ENCODE measurements at places on chromosomes 13 and 19. TPM values are rescaled to one million over a fixed set of nuclear protein-coding genes. Genes with fewer than 3 reads are reported as not detected.

KCNRG gene
- total RNA-seq = 1.6 TPM

DNA sequence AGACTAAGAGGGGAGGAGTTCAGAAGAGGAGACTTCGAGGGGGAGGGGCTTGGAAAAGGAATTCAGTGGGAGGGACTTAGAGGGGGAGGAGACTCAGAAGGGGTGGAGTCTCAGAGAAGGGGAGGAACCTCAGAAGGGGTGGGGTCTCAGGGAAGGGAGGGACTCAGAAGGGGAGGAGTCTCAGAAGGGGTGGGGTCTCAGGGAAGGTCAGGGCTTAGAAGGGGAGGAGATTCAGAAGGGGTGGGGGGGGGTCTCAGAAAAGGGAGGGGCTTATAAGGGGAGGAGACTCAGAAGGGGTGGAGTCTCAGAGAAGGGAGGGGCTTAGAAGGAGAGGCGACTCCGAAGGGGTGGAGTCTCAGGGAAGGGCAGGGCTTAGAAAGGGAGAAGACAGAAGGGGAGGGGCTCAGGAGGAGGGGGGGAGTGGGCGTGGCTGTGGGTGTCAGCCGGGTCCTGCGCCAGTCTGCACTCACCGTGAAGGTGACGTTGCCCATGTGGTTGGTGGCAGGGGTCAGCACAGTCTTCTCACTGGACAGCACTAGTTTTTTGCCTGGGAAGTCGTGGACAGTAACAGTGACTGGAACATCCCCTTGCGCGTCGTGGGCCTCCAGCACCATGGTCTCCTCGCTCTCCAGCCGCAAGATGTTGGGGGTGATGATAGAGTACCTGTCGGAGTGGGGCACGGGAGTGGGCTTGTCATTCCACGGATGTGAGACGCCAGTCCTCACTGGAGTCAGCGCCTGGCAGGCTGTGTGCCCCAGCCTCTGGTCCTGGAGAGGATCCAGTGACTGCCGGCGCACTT is 1.5 kb downstream of the C3 start:
- H3K36me3 ChIP-seq = no peaks in the 10 kb centered on the region
- no peaks in the 10 kb centered on the region for H3K27me3 ChIP-seq
- H3K4me3 ChIP-seq = no peak overlapping the region
- no peak overlapping the region for H3K27ac ChIP-seq
- H3K4me1 ChIP-seq = peaks cover 32% of the 10 kb centered on the region
- DNase-seq = peak; percentile 44

GRCh38 chr13:23901365-23901764 is 4.1 kb upstream of the C1QTNF9B start:
- H3K36me3 ChIP-seq = no peaks in the 10 kb centered on the region
- peaks cover 32% of the 10 kb centered on the region for H3K27me3 ChIP-seq
- H3K4me1 ChIP-seq = peaks cover 9% of the 10 kb centered on the region
- H3K4me3 ChIP-seq = no peak overlapping the region

CFD gene
- total RNA-seq = 0.79 TPM

ATCAY gene
- total RNA-seq = not detected

DNA sequence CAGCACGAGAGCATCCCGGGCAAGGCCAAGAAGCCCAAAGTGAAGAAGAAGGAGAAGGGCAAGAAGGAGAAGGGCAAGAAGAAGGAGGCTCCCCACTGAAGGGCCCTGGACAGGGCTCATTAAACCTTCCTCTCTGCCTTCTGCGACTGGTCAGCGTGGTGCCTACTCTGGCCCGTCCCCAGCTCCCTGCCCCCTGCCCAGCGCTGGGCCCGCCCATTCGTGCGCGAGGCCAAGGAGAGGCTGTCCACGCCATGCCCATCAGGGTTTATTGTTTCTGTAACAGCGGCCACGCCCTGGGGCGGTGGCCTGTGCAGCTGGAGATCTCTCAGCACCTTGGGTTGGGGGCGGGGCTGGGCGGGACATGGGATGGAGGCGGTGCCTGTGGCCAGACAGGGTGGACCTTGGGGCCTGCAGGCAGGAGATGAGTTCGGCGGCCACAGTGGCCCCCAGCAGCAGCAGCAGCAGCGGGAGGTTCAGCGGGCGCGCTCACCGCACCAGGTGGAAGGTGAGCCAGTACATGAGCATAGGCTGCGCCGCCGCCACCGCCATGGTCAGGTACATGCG is 897 bp downstream of the C19orf33 start:
- no peaks in the 10 kb centered on the region for H3K4me1 ChIP-seq
- H3K4me3 ChIP-seq = no peak overlapping the region
- H3K36me3 ChIP-seq = peaks cover 17% of the 10 kb centered on the region
- DNase-seq = no peak

GRCh38 chr19:14102756-14103155 is 12.2 kb upstream of the SAMD1 start:
- no peaks in the 10 kb centered on the region for H3K27me3 ChIP-seq
- H3K27ac ChIP-seq = no peak overlapping the region
- no peak overlapping the region for H3K4me3 ChIP-seq
- no peaks in the 10 kb centered on the region for H3K36me3 ChIP-seq
- H3K4me1 ChIP-seq = no peaks in the 10 kb centered on the region

RYR1 gene
- 3.3 TPM for total RNA-seq

ZGLP1 gene
- 6.4 TPM for total RNA-seq

DNA sequence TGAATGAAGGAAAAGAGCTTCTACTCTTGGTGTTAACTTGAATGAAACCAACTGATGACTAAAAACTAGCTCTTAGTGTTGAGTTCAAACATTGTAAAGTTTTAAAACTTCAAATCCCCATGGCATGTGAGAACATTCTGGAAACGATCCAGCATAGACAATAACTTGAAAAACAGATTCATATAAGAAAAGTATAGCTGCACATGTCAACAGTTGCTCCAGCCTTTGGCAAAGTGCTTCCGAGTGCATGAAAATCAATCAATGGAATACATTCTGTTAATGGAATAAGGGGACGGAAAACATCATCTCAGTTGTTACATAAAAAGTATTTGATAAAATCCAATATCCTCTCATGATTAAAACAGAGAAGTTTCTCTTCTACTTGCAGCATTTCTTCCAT is 89.8 kb downstream of the MBNL2 start:
- H3K27me3 ChIP-seq = no peaks in the 10 kb centered on the region
- H3K27ac ChIP-seq = no peak overlapping the region
- H3K4me1 ChIP-seq = no peaks in the 10 kb centered on the region
- H3K4me3 ChIP-seq = no peak overlapping the region
- no peak for DNase-seq
- peaks cover 4% of the 10 kb centered on the region for H3K36me3 ChIP-seq

- DNase-seq = no peak
- no peaks in the 10 kb centered on the region for H3K4me1 ChIP-seq
- no peaks in the 10 kb centered on the region for H3K36me3 ChIP-seq
- no peak overlapping the region for H3K4me3 ChIP-seq
Measured at GRCh38 chr13:111857846-111858560, 208.9 kb upstream of the SOX1 start.

DNA sequence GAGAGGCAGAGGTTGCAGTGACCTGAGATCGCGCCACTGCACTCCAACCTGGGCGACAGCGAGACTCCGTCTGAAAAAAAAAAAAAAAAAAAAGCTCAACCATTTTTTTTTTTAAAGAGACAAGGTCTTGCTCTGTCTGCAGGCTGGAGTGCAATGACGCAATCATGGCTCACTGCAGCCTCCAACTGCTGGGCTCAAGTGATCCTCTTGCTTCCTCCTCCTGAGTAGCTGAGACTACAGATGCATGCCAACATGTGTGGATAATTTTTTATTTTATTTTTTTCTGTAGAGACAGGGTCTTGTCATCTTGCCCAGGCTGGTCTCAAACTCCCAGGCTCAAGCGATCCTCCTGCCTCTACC is 10.3 kb downstream of the EHD2 start:
- DNase-seq = no peak
- H3K4me1 ChIP-seq = no peaks in the 10 kb centered on the region
- H3K27me3 ChIP-seq = peaks cover 9% of the 10 kb centered on the region
- no peaks in the 10 kb centered on the region for H3K36me3 ChIP-seq

DNA sequence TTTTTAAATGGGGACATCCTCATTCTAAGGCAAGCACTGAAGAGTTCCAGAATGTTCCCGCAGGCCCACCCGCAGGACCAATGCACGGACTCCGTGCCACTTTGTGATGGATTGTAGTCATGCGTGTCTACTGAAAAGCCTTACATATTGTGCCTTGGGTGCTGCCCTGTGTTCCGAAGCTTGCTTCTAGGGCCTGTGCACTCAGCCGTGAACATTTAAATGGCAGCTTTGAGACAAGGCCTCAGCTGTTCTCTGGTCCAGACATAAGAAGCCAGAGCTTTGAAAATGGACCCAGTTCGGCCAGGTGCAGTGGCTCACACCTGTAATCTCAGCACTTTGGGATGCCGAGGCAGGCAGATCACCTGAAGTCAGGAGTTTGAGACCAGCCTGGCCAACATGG is 75.3 kb upstream of the CACNA1A start:
- H3K4me1 ChIP-seq = no peaks in the 10 kb centered on the region
- peaks cover 12% of the 10 kb centered on the region for H3K27me3 ChIP-seq
- H3K36me3 ChIP-seq = no peaks in the 10 kb centered on the region
- no peak overlapping the region for H3K4me3 ChIP-seq

GRCh38 chr19:43643326-43643725 is 3.7 kb upstream of the CADM4 start:
- H3K27me3 ChIP-seq = peaks cover 24% of the 10 kb centered on the region
- H3K36me3 ChIP-seq = no peaks in the 10 kb centered on the region
- H3K4me3 ChIP-seq = no peak overlapping the region
- no peak overlapping the region for H3K27ac ChIP-seq
- DNase-seq = no peak
- peaks cover 19% of the 10 kb centered on the region for H3K4me1 ChIP-seq

- no peaks in the 10 kb centered on the region for H3K36me3 ChIP-seq
- no peak for DNase-seq
- no peak overlapping the region for H3K4me3 ChIP-seq
- H3K27ac ChIP-seq = no peak overlapping the region
- no peaks in the 10 kb centered on the region for H3K4me1 ChIP-seq
Measured at GRCh38 chr13:94753327-94753726, 41.0 kb upstream of the SOX21 start.

KCNN1 gene
- not detected for total RNA-seq

CARD8 gene
- 164 TPM for total RNA-seq

DNA sequence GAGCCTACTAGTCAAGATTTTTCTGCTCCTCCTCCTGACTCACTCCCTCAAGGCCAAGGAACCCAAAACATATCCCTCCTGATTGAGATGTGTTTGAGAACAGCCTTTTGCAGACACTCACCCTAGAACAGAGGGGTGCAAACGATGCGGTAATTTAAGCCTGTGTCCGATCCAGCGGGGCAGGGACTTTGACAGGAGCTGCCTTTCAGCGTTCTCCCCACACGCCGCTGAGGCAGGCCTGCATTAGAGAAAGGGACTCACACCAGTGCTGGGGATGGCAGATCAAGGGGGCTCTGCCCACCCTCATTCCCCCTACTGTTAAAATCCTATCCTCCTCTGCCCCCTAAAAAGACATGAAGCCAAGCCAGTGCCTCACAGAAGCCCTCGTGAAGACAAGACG is 70.5 kb downstream of the CCDC70 start:
- H3K27me3 ChIP-seq = no peaks in the 10 kb centered on the region
- H3K36me3 ChIP-seq = no peaks in the 10 kb centered on the region
- no peaks in the 10 kb centered on the region for H3K4me1 ChIP-seq
- DNase-seq = no peak
- no peak overlapping the region for H3K4me3 ChIP-seq

GRCh38 chr13:98174307-98174706 is 2.8 kb downstream of the RNF113B start:
- no peak overlapping the region for H3K4me3 ChIP-seq
- no peaks in the 10 kb centered on the region for H3K36me3 ChIP-seq
- H3K27ac ChIP-seq = no peak overlapping the region
- no peaks in the 10 kb centered on the region for H3K27me3 ChIP-seq

- H3K4me1 ChIP-seq = peaks cover 22% of the 10 kb centered on the region
- H3K4me3 ChIP-seq = no peak overlapping the region
- DNase-seq = peak; percentile 15
Measured at GRCh38 chr13:40681341-40682146, 15.1 kb upstream of the FOXO1 start.

GRCh38 chr13:32284927-32285632 is 30.1 kb downstream of the ZAR1L start:
- no peaks in the 10 kb centered on the region for H3K4me1 ChIP-seq
- no peaks in the 10 kb centered on the region for H3K27me3 ChIP-seq

- H3K27me3 ChIP-seq = no peaks in the 10 kb centered on the region
- DNase-seq = no peak
Measured at GRCh38 chr13:41345165-41345913, 34.3 kb downstream of the NAA16 start.

DNA sequence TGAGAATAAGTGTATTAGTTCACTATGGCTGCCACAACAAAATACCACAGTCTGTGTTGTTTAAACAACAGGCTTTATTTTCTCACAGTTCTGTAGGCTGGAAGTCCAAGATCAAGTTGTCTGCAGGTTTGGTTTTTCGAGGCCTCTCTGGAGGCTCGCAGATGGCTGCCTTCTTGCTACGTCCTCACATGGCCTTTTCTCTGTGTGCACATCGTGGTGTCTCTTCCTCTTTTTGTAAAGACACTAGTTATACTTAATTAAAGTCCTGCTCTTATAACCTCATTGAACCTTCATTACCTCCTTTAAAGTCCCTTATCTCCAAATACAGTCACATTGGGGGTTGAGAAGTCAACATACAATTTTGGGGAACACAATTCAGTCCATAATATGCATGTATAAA is 10.6 kb downstream of the CSNK1A1L start:
- no peak overlapping the region for H3K4me3 ChIP-seq
- no peak for DNase-seq
- H3K36me3 ChIP-seq = no peaks in the 10 kb centered on the region
- H3K27ac ChIP-seq = no peak overlapping the region
- H3K4me1 ChIP-seq = no peaks in the 10 kb centered on the region
- peaks cover 2% of the 10 kb centered on the region for H3K27me3 ChIP-seq

- H3K36me3 ChIP-seq = no peaks in the 10 kb centered on the region
- H3K27me3 ChIP-seq = no peaks in the 10 kb centered on the region
- DNase-seq = peak; percentile 14
Measured at GRCh38 chr13:24625870-24626849, 54.0 kb upstream of the ATP12A start.

IZUMO2 gene
- total RNA-seq = not detected

- H3K36me3 ChIP-seq = peaks cover 53% of the 10 kb centered on the region
- peaks cover 51% of the 10 kb centered on the region for H3K4me1 ChIP-seq
- no peaks in the 10 kb centered on the region for H3K27me3 ChIP-seq
- DNase-seq = no peak
- H3K27ac ChIP-seq = no peak overlapping the region
- H3K4me3 ChIP-seq = no peak overlapping the region
Measured at GRCh38 chr19:18847549-18848463, 16.0 kb downstream of the UPF1 start.

GRCh38 chr13:111505175-111505777 is 184.8 kb downstream of the TEX29 start:
- no peak overlapping the region for H3K4me3 ChIP-seq
- no peaks in the 10 kb centered on the region for H3K36me3 ChIP-seq
- H3K4me1 ChIP-seq = no peaks in the 10 kb centered on the region
- no peaks in the 10 kb centered on the region for H3K27me3 ChIP-seq
